GM20000 (cell line): ENCODE measurements at places on chromosomes 7 and 10.
A peak's percentile ranks its signal among the peaks of the same experiment; 100 is the strongest.

DNA sequence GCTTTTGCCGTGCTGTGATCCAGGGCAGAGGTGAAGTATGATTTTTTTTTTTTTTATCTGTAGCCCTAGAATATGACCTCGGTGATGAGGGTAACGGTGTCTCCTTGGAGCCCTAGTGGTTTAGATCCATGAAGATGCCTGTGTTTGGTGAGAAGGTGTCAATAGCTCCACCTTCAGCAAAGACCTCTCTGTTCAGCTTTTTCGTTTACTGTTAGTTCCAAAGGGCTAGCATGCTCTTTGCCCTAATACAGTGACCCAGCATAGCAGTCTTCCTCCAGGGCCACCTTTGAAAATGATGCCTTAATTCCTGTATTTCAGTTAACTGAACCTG is 746 bp upstream of the MRPS16 start:
- peak; percentile 27 for DNase-seq

DNA sequence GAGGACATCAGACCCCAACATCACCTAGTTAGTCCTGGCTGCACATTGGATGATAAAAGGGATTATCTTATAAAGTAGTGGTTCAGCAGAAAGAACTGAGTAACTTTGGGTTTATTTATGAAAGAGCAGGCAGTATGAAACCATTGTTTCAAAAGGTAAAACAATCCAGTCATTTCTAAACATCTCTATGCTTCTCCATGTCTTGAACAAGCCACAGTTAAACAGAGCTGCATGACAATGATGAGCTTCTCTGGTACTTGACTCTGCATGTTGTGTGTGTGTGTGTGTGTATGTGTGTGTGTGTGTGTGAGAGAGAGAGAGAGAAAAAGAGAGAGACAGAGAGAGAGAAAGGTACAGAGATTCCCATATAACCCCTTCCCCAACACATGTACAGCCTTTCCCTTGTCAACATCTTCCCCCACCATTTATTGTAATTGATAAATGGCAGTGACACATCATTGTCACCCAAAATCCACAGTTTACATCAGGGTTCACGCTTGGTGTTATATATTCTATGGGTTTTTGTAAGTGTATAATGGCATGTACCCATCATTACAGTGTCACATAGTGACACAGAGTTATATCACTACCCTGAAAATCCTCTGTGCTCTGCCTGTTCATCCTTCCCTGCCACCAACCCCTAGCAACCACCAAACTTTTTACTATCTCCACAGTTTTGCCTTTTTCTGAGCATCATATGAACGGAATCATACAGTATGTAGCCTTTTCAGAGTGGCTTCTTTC is 32.8 kb upstream of the SLC18A3 start:
- no peak for DNase-seq

DNA sequence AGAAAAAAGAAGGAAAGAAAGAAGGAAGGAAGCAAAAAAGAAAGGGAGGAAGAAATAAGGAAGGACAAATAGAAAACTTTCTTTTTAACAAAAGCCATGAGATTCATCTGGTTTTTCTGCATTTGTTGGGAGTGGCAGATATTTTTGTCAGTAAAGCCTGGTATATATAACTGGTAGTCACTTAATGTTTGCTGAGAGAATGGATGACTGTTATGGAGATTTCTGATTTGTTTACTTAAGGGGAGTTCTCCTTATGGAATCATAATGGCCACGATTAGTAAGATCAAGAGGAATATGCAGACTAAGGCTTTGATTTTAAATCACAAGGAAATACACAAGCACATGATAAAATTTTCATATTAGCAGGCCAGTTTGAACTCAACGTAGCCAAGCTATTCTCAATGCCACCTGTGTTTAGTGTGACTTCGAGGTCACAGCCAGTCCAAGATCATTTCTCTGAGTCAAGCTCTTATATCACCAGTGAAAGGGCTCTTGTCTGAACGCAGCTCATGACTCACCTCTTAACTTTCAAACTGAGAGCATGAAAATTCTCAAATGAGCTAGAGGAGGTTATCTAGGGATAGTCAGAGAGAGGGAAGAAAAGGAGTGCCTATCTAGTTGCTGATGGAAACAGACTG is 445.1 kb upstream of the ZMIZ1 start:
- DNase-seq, result no peak

GRCh38 chr10:15570738-15571339 is 148.9 kb downstream of the ITGA8 start:
- no peak for DNase-seq

DNA sequence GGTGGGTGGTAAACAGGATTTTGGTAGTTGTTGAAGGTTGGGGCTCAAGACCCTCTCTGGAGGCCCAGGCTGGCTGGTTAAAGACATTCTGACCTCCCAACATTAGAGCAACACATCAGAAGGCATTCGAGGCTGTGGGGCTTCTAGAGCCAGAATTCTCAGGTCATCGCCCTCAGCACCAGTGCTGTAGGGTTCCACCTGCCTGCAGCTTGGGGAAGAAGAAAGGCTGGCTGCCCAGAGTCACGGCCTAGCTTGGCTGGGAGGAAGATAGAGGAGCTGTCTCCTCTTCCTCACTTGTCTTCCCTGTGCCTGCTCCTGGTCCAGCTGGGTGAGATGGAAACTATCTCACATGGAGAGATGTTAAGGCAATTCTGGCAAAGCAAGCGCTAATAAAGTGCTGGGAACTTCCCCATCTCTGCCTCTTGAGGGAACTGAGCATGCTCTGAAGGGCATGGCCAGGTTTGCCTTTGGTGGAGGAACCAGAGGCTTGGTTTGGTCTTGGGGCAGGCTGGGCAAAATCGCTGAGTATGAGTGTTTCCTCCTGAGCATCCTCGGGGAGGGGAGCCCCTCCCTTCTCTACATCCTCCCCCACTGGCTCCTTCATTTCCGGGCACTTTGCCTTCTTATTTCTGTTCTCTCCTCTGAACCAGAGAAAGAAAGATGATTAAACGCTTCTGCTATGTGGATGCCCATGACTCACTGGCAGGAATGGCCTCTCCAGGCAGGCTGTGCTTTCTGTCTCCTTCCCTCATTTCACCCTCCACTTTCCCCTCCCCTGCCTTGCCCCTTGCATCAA is 509.0 kb upstream of the PODXL start:
- no peak for DNase-seq

DNA sequence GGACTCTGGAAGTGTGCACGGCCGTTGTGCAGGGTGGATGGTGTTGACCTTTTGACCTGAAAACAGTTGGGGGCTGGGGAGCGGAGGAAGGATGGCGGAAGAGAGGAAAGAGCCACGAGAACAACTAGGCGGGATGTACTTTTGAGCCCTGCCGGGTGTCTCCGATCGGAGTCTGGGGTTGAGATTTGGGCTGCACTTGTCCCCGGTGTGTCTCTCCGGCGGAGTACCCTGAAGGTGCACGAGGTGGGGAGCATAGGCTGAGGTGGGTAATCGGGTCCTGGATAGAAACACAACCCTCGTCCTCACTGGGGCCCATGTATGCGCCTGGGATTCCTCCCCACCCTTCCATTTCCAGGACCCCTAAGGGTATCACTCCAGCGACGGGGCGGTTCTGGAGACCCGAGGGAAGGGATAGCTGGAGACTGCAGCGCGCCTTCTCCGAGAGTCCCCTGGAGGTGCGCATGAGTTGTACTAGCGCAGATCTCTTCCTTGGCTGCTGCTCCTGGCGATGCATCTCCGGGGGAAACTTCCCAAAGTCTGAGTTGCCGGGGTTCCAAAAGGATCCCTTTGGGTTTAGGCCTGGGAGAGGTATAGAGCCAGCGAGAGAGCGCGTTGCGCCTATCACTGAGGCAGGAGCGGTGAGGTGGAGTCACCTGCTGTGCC is 4.6 kb upstream of the HMX2 start:
- DNase-seq, result peak; percentile 47

DNA sequence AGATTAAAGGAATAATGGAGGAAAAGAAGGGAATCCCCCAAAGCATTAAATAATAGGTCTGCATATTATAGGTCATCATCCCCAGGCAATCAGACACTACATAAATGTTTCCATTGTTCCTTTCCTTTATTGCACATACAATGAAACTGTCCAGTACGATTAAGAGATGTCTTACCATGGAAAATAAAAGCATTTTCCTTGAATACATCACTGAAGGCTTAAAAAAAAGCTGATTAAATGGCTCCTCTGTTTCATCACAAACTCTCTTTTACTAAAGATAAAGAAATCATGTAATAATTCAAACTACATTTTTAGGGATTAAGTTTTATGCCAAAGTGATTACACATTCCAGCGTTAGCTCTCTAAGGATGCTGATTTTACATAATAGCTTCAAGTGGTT is 316.0 kb downstream of the AGMO start:
- no peak for DNase-seq

- no peak for DNase-seq
These were observed 766 bp downstream of the BAMBI start for GRCh38 chr10:28677888-28678686.

- no peak for DNase-seq
These were observed 71.8 kb downstream of the PFKFB3 start for GRCh38 chr10:6274484-6274883.

GRCh38 chr10:27601503-27601902 is 97.4 kb downstream of the RAB18 start:
- DNase-seq, result no peak

DNA sequence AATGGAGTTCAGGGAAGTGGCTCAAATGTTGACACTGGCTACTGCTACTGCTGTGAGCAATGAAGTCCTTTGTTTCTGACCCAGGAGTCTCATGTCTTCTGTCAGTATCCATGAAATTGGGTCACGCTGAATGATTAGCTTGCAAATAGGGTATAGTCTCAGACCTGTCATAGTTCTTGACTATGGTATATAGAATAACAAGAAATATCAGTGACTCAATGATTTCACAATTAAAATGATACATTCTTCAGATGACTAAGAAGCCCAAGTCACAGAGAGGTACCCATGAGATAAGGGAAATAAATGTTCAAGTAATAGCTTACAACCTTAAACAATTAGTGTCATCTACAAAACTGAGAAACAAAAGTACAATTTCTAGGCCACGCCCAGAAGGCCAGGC is 89.3 kb downstream of the LYZL2 start:
- no peak for DNase-seq

DNA sequence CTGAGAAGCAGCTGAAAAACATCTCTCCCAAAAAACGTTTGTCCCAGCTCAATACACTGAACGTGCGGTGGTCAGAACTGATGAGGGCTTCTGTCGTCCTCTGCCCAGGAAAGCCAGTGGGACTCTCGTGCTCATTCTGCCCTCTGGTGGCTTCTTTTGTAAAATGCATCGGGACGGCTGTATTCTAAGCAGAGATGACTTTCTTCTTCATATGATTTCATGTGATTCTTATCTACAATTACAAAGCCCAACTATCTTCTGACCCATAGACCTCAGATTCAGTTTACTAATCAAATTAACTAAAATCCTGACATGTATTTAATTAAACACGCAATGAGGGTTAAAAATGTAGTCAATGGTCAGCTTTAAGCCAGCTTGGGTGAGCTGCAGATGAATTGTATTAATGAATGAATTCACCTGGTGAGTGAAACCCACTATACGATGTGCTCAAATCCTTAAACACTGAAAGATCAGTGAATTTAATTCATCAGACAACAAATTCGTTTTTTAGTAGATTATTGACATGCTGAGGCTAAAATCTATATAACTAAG is 117.6 kb upstream of the FAM204A start:
- peak; percentile 57 for DNase-seq

GRCh38 chr7:30649717-30650420 is 32.4 kb downstream of the CRHR2 start:
- DNase-seq, result no peak

DNA sequence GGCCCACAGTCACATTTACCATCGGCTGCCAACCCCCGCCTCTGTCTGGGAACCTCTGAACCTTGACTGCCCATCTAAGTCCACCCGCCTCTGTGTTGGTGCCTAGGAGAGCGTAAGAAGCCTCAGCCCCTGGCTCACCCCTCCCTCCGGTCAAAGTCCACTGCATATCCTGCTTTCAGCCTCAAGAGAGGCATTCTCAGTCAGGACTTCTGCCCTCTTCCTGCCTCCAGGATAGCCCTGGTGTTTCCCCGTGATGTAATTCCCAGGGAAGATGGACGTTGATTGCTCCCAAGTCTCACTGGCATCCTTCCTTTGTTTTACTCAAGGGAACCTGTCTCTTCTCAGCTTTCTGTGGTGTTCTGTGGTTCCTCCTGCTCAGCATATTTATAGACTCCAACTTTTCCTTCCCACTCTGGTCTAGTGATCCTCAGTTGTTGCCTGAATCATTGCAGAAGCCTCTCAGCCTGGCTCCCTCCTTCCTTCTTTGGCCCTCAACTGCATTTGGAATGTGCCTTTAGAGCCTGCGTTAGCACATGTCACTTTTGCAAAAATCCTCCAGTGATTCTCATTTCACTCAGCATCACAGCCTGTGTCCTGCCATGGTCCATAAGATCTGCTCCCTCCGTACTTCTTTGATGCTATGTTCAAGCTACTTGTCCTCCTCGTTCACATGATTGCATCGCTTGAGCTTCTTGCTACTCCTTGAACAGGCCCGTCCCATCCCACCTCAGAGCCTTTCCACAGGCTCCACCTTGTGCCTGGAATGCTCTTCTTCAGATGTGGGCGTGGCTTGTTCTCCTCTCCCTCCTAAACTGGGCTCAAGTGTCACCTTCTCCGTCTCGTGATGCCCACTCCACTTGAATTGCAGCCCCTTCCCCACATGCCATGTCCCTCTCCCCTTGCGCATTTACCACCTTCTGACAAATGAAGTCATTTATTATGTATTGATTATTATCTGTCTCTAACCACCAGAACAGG is 124.2 kb downstream of the PLPP4 start:
- no peak for DNase-seq

GRCh38 chr10:11064832-11065231 is 47.2 kb downstream of the CELF2 start:
- no peak for DNase-seq

DNA sequence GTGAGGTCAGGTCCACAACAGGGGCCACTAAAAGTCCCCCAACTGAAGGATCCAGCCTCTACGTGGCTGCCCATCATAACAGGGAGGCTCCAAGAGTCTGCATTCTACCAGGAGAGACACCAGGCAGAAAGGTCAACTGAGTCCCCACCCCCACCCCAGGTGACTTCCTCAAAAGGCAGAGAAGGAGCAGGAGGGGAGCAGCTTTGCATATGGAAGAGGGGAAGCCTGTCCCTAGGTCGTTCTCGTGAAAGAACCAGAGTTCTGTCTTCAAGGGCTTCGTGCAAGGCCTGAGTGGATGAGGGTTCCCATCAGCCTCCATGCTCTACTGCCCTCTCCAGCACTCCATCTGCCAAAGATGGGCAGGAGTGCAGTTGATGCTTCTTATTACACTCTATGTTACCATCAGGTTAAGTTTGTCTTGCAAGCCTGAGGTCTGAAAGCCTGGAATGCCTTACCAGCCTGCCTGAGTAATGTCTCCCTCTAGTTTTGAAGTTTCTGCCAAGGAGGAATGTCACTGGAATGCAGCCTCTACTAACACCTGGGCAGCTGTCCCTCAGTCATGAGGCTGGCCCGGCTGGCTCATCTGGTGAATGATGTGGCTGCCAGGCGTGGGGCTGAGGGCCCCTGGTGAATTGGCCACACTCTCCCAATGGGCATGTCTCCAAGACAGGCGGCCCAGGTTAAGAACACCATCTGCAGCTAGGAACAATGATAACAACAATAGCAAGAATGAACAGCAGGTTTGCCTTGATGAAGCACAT is 54.3 kb upstream of the SMNDC1 start:
- DNase-seq, result no peak

DNA sequence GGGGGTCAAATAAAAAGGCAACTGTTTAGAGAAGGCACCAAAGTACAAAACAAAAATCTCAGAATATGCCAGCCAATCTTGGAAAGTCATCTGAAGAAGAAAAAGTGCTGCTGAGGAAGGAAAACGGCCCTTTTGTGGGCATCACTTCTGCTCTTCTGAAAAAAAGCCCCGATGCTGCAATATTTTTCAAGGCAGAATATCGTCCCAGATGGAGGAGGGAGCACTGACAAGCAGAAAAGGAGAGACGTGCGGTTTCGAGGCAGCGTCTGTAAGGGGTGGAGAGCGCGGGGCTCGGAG is 959 bp upstream of the ATRNL1 start:
- peak; percentile 22 for DNase-seq
